ENCODE measurements at places on chromosomes 7 and 10.

GRCh38 chr7:133650069-133650468, 397.2 kb downstream of the EXOC4 start:
- no peak for DNase-seq

- no peak for DNase-seq
Observed at GRCh38 chr7:97357459-97357858, 240.0 kb downstream of the SDHAF3 start.

GRCh38 chr10:90462749-90463470, 394.9 kb downstream of the HTR7 start:
- no peak for DNase-seq

DNA sequence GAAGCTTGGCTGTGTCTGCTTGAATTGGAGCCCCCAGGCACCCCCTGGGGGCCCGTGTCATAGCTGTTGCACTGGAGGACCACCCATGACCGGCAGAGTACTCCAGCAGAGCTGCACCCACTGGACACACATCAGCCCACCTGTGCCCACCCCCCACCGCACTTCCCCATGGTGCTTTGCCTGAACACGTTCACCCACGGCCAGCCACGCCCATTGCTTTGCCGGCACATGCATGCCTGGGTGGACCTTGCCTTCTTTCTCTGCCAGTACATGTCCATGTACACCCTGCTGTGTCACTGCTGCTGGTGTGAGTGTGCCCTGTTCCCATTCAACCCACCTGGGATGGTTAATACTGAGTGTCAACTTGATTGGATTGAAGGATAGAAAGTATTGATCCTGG, 88.7 kb downstream of the SAMD9 start:
- no peak for DNase-seq

- DNase-seq: no peak
Observed at GRCh38 chr7:78172267-78172757, 373.7 kb downstream of the PHTF2 start.

GRCh38 chr7:14902589-14903067, at the start of gene DGKB:
DGKB (minus strand) TSS chr7:14902751.
- DNase-seq: no peak

GRCh38 chr7:30201161-30201666, 66.4 kb downstream of the MTURN start:
- no peak for DNase-seq

- peak; percentile 9 for DNase-seq
Observed at GRCh38 chr7:2023877-2024566, 208.7 kb downstream of the MAD1L1 start.

- DNase-seq: no peak
Observed at GRCh38 chr7:152683297-152683696, 7.4 kb upstream of the XRCC2 start.

GRCh38 chr7:149804106-149804505, 30.7 kb upstream of the ZNF467 start:
- no peak for DNase-seq

DNA sequence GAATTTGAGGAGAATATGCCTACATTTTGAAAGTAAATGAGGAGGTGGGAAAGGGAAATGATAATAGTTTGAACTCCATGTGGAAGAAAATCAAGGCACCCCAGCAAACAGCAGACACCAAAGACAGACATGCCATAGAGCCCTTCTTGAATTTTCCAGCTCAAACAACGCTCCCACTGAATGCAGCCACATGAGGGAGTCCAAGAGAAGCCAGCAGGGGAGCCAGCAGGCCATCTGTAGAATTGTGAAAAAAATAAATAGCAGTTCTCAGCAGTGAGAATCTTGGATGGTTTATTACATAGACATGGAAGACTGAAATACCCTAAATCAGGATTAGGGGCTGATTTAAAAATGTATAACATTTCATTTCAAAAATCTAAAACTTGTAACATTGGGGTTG, 1567.3 kb upstream of the LRRTM3 start:
- DNase-seq: peak; percentile 13

- DNase-seq: no peak
Observed at GRCh38 chr10:78729800-78730199, 339.0 kb upstream of the ZMIZ1 start.

DNA sequence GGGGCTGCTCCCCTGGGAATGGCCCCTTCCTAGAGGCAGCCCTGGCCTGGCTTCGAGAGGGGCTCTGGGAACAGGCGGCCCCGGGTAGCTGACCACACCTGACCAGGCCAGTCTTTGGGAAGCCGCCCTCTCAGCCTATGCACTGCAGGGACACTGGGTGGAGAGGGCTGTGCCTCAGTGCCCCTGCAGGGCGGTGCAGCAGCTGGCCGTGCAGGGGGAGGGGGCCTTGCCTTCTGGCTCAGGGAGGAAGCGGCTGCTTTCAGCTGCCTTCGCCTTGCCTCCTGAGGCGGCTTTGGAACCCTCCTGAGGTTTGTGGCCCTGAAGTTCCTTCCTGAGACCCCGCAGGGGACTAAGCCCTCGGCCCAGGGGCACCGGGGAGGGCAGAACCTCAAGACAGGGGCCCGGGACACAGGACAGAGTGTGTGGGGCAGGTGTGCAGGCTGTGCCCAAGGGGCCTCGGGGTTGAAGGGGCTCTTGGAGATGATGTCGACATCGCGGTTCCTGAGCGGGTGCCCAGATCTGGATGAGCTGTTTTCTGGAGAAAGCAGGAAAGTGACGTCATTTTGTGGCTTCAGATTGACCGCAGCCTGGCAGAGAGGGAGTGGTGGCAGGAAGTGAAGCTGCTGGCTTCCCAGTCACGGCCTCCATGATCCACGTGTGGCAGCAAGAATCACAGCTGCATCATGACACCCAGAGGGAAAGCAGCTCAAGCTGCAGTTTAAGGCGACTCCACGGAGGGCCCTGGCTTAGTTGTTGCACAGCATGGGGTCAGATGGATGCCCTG, 17.7 kb downstream of the ADAM8 start:
- DNase-seq: peak; percentile 30

DNA sequence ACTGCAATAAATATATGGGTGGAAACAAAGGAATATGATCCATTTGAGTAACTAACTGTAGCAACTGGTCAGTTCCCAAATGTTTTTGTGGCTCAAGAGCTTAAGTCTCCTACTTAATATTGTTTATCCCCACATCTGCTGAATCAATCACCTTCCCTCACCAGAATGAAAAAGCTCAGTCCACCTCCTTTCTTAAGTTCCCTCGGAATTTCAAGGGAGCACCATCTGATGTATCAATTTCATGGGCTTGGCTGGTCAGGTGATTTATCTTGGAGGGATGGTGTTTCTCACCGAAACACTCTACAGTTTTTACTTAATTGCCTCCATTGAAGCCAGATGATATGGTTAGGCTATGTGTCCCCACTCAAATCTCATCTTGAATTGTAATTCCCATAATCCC, 176.6 kb downstream of the SEMA3E start:
- DNase-seq: no peak

- no peak for DNase-seq
Observed at GRCh38 chr7:74478671-74479065, 25.0 kb downstream of the GTF2IRD1 start.

DNA sequence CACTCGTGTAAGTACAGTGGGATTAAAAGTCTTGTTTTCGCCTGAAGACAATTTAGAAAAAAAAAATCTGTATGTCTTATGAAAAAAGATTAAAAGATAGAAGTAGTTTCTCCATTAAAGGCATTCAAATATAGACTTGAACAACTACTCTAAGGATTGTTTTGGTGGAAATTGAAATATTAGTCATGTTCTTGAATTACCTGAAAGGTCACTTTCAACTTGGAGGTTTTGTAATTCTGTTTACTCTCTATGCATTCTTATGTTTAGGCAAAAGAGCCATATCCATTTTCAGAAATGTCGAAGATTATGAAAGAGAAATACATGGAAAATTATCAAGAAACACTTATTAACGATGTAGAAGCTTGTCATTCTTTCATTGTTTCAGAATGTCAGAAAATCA, 373.7 kb downstream of the ARL4A start:
- DNase-seq: no peak

DNA sequence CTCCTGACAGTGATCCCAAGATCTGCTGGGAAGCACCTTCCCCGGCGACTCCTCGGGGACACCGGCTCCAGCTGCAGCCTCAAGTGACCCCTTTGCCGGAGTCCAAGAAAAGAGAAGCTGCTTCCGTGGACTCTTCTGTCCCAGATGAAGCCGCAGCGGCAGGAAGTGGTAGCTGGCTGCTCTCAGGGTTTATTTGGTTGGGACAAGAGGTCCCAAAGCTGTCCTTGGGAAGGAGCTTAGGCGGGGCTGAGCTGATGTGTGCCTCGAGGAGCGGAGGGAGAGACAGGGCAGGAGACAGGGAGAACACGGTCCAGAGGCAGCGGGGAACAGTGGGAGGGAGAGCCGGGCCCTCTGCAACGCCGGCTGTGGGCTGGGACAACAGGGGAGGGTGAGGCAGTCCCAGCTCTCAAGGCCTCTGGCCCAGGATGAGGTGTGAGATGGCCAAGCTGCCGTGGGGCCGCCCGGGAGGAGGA, 13.1 kb upstream of the FAM20C start:
- no peak for DNase-seq

GRCh38 chr7:81956520-81956919, 186.7 kb upstream of the HGF start:
- peak; percentile 39 for DNase-seq

- DNase-seq: peak; percentile 77
Observed at GRCh38 chr10:84613336-84614021, 285.1 kb downstream of the CCSER2 start.

DNA sequence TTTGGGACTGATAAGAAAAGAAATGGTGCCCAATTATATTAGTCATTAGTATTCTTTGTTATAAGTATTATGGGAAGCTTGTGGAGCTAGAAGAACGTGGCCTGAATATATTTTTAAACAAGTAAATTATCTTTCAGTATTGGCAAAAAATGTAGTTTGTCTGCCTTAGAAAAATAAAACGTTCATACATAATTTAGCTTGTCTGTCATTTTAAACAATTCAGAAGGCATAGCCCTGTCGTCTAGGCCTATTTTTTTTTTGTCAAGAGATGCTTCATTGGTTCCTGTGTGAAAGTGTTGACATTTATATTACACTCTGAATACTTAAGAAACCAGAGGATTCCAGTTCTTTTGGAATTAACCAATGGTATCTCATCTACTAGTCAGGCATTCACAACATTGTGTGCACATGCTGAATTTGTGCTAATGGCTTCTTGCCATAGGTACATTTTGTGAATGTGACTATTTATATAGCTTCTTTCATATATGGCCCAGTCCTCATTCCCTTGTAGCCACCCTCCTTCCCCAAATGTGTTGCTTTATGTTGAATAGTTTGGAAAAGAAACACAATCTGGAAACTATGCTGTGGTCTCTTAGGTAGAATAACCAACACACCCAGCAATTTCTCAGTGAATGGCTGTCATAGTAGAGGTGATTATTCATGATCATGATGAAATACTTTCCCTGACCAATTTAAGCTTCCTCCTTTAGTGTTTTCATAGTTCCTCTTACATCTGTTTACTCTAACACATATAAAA, 435.8 kb downstream of the EXOC4 start:
- DNase-seq: no peak

- peak; percentile 20 for DNase-seq
Observed at GRCh38 chr7:2452074-2452507, 24.1 kb downstream of the GRIFIN start.

GRCh38 chr7:24756545-24757352, 515 bp downstream of the GSDME start:
- DNase-seq: peak; percentile 38

DNA sequence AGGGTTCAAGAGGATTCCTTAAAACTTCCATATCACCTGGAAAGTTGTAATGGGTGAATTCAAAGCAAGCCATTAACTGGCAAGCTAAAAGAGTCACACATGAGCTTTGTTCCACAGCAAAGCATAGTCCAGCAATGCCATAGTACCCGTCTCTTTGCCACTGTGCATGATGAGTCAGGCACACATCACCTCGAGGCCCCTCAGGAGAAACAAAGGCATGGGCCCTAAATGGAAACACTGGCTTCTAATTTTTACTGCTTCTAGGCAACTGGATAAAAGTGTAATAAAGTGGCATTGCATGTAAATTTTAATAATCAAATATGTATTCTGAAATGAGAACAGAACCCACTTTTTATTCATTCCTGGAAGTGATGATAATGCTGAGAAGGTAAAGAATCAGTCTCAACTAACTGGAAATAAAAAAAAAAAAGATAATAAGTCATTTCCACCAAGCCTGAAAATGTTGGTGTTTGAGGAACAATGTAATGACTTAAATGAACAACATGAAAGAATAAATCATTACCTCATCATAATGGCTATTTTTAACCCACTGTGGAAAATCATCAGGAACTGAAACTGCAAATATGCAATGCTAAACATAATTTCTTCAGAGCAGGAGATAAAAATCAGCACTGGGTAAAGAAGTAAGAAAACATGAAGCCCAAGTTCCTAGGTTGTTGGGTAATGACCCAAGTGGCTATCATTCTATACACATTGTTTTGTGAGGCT, 104.9 kb downstream of the CDK6 start:
- no peak for DNase-seq

DNA sequence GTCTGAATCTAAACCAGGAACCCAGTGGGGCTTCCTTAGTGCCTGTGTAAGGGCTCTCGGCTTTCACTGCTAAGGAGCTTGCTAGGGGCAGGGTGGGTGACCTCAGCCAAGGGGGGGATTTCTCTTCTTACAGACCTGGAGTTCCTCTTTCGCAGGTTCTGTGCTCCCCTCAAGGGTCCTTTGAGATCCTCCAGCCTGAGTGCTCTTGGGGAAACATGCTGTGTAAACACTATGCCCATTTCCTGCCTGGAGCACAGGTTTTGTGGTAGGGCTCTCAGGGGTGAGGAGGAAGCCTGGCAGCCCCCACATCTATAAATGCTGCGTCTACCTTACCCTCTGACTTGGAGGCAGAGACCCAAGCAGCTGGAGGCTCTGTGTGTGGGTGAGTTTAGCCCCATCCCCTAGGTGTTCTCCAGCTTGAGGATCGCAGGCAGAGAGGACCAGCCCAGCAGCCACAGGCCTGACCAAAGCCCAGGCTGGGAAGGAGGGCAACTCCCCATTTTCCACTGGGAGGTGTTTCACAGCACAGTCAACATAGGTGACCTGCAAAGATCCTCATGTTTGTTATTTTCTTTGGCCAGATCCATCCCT, at the start of gene SFTPA1:
Gene SFTPA1 (plus strand): TSS at position 339 of the 591 bp plus-strand sequence. CDS start 887 bp downstream, outside the sequence.
- DNase-seq: no peak

- no peak for DNase-seq
Observed at GRCh38 chr10:78706256-78706655, 362.5 kb upstream of the ZMIZ1 start.

GRCh38 chr7:139254281-139254680, 23.2 kb downstream of the UBN2 start:
- no peak for DNase-seq

GRCh38 chr7:88357781-88358525, 51.3 kb upstream of the STEAP4 start:
- peak; percentile 13 for DNase-seq
